ENCODE measurements at places on chromosomes 16 and 17.

GRCh38 chr16:88439706-88440105, 13.4 kb upstream of the ZFPM1 start:
- DNase-seq: no peak

DNA sequence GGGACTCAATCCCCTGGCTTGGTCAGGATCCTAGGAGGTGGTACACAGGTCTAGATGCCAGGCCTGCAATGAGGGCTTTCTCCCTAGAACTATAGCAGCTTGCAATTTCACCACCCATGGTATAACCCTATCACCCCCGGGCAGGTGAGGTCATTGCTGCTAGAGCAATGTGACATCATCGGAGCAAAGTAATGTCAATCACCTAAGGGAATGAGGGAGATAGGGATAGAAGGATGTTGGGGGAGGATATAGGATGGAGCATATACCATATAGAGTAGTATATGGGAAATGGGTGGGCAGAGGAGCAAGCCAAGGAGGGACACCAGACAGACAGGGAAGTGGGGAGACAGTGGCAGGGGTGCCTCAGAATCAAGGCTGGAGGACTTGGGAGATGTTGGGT, 3.3 kb downstream of the KCNH4 start:
- DNase-seq: no peak

DNA sequence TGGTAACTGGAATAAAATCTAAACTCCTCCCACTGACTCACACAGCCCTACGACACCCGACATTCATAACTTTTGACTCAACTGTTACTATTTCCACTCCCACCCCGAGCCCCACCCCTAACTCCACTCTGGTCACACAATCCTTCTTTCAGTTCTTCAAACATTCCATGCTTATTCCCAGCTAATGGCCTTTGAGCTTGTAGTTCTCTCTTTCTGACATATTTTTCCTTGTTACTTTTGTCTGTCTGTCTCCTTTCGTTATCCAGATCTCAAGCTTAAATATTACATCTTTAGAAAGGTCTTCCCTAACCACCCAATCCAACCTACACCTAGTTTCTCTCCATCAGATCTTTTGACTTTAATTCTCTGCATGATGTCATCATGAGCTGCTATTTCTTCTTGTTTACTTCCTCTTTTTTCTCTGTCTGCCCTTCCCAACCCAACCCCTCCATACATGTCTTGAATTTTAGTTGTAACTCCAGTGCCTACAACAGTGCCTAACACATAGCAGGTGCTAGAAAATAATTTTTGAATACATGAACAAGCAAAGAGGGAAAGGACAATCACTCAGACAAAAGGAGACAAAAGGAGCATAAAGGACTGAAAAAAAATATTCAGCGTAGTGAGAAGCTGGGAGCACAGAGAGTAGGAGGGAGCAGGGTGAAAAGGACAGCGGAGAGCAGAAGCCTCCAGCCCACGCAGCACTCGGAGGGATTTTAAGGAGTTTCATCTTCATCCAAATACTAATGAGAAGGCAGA, 65.2 kb upstream of the SMIM36 start:
- no peak for DNase-seq

DNA sequence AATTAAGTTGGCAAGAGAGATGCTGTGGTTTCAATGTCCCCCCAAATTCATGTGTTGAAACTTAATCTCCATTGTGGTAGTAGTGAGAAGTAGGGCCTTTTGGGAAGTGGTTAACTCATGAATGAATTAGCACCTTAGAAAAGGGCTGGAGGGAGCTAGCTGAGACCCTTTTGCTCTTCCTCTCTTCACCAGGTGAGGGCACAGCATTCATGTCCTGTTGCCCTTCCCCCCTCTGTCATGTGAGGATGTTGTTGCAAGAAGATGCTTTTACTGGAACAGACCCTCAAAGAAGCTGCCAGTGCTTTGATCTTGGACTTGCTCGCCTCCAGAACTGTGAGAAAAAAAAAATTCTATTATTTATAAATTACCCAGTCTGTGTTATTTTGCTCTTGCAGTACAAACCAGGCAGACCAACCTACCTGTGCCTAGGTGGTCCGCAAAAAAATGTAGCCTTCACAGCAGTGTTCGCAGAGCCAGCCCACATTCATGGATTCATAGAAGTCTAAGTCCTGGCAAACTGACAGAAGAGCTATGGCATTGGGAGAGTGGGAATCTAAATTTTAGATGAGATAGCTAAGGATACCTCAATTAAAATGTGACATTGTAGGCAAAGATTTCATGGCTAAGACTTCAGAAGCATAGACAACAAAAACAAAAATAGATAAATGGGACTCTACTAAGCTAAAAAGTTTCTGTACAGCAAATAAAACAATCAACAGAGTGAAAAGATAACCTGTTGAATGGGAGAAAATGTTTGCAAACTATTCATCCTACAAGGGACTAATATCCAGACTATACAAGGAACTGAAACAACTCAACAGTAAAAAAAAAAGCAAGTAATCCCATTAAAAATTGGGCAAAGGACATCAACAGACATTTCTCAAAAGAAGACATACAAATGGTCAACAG, 32.0 kb upstream of the ABCA5 start:
- no peak for DNase-seq

DNA sequence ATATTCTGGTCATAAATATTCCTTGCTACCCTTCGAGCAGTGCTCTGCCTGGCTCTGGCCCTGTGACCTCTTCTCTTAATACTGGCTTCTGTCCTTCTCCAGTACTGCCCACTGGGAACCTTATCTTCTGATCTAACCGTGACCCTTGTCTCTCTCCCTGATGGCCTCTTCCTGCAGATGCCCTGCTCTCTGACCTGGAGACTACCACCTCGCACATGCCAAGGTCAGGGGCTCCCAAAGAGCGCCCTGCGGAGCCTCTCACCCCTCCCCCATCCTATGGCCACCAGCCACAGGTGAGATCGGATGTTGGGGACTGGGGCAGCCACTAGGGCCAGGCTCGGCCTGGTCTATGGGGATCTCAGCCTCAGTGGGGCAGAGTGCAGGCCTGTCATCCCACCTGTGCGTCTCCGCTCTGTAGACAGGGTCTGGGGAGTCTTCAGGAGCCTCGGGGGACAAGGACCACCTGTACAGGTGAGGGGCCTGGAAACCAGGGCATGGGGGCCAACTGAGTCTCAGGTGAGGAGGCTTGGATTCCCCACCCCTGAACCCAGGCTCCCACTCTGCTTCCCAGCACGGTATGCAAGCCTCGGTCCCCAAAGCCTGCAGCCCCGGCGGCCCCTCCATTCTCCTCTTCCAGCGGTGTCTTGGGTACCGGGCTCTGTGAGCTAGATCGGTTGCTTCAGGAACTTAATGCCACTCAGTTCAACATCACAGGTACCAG, 1.5 kb downstream of the TGFB1I1 start:
- DNase-seq: no peak

DNA sequence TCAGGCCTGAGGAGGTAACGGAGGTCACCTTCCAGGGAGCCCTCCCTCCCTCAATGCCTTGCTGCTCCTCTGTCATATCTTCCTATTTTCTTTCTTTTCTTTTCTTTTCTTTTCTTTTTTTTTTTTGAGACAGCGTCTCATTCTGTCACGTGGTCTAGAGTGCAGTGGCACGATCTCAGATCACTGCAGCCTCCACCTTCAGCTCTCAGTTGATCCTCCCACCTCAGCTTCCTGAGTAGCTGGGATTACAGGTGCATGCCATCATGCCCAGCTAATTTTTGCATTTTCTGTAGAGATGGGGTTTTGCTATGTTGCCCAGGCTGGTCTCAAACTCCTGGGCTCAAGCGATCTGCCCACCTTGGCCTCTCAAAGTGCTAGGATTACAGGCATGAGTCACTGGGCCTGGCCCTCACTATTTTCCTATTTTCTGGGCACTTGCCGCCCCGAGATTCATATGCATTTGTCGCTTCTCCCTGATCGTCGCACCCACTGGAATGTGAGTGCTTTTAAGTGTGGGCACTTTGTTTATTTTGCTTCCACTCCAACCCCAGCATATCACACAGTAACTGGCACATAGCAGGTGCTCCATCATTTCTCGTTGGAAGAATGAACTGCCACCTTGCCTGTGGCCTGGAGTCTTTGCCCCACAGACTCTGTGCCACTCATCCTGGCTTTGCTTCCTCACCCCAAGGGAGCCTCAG, 31.7 kb downstream of the CPNE2 start:
- no peak for DNase-seq

DNA sequence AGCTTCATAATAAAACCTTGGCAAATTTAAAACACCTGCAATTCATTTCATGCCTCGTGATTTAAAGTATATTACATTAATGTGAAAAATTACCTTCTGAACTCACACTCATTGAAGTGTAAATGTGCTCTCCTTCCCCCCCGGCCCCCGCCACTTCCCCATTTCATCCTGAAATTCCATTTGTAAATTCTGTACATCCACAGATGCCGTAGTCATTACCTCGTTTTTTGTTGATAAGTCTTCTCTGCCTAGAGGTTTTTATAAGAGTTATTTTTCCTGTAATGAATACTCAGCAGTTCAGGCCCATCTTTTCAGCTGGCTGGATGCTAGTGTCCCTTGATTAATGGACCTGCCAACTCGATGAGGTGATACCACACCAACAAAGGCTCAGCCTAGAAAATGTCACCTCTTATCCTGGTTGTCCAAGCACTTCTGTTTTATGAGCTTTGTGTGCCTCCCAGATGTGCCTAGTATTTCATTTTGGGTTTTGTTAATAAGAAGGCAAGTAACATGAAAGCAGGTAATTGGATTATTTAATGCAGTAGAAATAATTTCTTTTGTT, 64.8 kb upstream of the KIFC3 start:
- DNase-seq: no peak

GRCh38 chr16:71537643-71538042, 11.4 kb downstream of the CHST4 start:
- DNase-seq: peak; percentile 35

GRCh38 chr16:53773150-53773846, 69.3 kb downstream of the FTO start:
- DNase-seq: no peak

DNA sequence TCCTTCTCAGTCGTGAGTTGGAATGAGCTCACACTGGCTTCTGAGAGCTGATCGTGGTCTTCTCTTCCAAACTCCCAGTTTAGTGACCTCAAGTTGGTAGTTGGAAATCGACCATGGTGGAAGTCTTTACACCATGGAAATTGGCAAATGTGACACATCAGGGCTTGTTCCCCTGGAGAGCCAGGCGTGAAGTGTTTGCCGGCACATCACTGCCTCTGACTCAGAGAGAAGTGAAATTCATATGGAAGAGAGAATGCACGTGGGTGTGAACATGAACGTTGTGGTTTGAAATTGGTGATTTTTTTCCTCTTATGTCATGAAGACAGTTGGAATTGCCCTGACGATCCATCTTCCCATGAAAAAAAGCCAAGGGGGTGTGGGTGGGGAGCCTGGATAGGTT, 47.4 kb downstream of the AXIN2 start:
- DNase-seq: no peak

- peak; percentile 41 for DNase-seq
Measured at GRCh38 chr16:31427441-31428278, 500 bp downstream of the COX6A2 start.

DNA sequence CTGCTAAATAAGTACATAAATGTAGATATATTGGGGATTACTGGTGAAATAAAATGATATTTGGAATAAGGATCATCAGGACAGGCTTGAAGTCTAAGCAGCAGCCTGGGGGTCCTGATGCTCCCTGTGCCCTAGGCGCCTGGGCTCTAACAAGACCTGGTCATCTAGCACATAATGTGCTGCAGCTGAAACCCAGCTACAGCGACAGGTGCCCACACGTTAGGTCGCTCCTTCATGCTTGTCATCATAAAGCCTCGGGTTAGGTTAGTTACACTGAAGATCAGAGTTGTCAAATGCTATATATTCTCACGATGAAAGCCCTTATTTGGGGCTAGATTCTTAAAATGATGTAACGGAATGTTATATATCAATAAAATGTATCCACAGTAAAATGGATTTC, 11.5 kb downstream of the NARF start:
- no peak for DNase-seq

DNA sequence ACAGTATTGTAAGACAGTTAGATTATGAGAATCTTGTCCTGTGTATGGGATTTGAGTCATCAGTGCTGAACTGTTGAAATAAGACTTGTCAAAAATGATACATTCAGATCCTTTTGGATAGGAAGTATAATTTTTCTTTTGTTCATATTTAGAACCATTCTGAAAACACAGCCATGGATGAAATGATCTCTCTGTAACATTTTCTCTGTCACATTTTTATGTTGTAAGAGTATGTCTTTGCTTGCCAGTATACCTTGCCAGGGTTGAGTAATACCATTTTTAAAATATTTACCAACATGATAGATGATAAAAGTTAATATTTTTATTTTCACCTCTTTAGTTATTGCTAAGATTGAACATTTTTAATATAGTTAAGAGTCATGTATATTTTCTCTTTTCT, 45.0 kb downstream of the NSRP1 start:
- DNase-seq: no peak

GRCh38 chr16:88864521-88864920, 1.9 kb downstream of the PABPN1L start:
- DNase-seq: no peak

Data from dorsolateral prefrontal cortex (tissue), 122 donors.